ENCODE measurements at places on chromosomes 12 and 14.

- peak; percentile 71 for DNase-seq
These were observed 47.9 kb downstream of the PPP1R12A start for GRCh38 chr12:79886917-79887519.

- no peak for DNase-seq
These were observed 161.4 kb upstream of the ABCD2 start for GRCh38 chr12:39780913-39781446.

DNA sequence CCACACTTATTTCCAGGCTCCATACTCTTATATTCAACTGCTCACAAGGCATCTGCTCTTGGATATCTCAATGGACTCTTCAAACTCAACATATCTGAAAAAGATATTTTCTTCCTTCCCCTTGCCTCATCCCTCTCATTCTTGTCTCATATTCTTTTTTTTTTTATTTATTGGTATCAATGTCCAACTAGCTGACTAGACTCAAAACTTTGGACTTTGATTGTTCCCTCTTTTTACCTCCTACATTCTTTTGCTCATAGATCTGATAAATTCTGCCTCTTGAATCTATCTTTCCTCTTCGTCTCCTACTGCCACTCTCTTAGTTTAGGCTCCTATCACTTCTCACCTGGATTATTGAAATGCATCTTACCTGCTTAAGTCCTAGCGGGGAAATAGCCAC, 25.8 kb downstream of the ARF6 start:
- no peak for DNase-seq

- no peak for DNase-seq
These were observed 824.5 kb downstream of the AACS start for GRCh38 chr12:125889742-125890141.

DNA sequence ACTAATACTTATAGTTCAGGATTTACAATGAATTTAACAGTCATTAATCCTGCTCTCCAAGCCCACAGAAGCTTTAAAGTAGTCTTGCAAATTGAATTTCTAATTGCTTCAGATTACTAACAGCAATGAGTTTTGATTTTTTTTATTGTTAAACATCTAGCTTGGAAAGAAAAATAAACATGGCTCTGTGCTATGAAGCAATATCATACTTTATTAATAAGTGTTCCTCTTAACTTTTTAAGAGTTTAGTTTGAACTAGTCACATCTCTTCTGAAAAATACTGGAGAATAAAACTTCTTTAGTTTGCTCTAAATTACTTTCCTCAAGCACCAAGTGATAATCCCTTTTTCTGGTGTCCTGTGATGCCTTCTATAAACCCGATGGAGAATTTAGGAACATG, 250.2 kb downstream of the TRHDE start:
- DNase-seq: no peak

DNA sequence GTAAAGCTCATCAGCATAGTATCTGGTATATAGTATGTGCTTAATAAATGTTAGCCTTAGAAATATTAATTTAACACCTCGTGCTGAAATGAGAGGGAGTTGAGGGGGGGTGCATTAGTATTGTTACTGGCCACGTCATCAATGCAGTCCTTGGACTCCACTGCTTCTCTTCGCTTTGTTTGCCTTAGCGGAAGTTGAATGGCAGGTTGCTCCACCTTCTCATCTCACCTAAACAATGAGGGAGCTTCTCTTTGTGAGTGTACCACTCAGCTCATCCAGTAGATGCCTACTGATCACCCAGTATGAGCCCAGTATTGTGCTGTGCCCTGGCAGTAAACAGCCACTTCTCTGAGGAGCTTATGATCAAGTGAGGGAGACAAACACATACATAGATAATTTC, 4.5 kb downstream of the TMEM117 start:
- DNase-seq: no peak

GRCh38 chr12:127642208-127642607, 624.8 kb upstream of the TMEM132C start:
- DNase-seq: no peak

DNA sequence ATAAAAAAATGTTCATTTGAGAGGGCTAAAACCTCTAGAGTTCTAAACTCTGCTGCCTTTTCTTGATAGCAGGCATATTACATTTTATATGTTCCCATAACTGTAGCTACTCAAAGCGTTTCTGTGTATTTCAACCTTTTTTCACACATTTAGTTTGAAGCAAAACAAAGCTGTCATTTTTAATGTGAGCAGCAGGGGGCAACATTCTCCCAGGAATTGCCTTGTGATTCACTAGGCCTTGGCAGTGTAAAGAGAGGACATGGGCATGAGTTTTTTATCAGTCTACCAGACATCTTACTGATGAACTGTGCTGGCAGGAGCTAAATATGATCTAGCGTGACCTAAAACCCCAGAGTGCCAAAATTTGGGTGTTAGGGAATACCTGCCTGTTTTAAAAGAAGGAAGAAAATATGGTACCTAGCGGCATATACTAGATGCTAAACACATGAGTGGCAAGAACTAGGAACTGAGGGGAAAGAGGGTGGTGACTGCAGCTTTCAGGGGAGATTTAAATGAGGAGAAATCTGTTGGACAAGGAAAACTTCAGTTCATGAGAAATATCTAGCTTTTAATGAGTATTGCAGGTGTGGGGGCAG, 65.3 kb downstream of the IFT43 start:
- DNase-seq: peak; percentile 72

DNA sequence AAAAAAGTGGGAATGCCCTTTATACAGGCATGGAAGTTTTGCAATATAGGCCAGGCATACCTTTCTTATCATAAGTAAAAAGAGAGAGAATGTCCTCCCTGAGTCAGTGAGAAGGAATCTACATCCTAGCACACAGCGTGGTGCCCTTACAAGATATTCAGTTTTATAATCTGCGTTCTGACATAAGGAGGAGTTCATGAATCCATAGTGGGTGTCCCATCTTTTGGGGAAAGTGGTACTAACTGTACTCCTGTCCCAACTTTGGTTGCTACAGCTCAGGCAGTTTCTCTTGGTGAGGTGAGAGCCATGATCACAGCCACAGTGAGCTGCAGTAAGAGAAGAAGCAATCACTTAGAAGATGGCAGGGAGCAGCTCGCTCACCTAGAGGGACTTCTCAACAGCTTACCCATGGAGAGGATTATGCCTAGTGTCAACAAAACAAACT, 332.9 kb downstream of the BCAT1 start:
- no peak for DNase-seq

GRCh38 chr14:32421781-32422180, 92.7 kb downstream of the AKAP6 start:
- no peak for DNase-seq

GRCh38 chr14:105843444-105844046, 317.2 kb downstream of the TMEM121 start:
- DNase-seq: no peak

GRCh38 chr14:51592836-51593235, 58.9 kb upstream of the FRMD6 start:
- no peak for DNase-seq

DNA sequence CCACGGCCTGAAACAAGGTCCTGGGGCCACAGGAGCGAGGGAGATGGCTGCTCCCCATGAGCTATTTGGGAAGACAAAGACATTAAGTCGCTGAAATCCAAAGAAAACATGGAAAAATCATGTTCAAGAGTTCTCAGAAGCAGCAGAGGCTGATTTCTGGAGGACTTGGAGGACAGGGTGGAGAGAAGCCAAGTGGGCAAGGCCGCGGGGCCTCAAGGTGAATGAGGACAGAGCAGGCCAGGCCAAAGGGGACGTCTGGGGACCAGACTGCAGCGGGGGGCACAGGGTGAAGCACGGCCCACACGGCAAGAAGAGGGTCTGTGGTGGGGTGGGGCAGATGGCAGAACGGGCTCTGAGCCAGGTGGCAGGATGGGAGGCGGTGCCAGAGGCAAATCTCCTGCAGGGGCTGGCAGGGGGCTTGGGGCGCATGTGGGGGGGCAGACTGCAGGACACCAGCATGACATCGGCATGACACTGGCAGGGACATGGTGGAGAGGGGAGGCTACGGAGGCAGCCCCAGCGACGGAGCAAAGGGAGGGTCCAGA, 48.9 kb downstream of the RNF34 start:
- no peak for DNase-seq

- no peak for DNase-seq
These were observed 15.2 kb downstream of the DPF3 start for GRCh38 chr14:72878746-72879145.

- peak; percentile 15 for DNase-seq
These were observed 25.6 kb upstream of the ARID2 start for GRCh38 chr12:45703942-45704341.

DNA sequence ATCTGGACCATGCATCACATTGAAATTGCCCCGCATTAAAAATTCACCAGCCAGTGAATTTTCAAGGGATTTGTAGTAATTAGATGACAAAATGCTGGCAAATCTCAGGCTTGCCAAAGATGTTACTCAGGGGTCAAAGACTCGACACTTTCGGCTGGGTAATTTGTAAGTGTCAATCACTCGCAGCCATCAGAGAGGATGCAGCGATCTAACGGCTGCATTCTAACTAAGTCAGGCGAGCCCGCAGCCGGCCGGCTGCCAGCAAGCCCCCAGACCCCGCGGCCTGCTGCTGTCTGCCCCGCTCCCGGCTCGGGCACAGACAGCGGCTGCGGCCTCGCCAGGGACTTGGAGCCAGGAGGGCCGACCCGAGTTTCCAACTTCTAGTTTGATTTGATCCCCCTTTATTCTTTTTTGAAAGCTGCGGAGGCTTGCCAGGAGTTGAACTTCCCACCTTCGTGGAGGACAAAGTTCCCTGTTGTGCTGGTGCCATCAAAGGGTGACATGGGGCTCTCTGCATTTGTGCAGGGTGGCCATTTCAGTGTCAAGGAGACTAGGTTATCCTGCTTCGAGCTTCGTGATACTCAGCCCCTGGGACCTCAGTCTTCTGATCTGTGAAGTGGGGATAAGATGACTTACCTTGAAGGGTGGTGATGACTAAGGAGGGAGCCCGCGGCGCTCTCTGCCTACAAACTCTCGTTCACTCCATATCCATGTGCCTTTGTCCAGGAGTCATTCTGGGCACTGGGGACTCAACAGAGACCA, 169.9 kb downstream of the RBM19 start:
- no peak for DNase-seq

DNA sequence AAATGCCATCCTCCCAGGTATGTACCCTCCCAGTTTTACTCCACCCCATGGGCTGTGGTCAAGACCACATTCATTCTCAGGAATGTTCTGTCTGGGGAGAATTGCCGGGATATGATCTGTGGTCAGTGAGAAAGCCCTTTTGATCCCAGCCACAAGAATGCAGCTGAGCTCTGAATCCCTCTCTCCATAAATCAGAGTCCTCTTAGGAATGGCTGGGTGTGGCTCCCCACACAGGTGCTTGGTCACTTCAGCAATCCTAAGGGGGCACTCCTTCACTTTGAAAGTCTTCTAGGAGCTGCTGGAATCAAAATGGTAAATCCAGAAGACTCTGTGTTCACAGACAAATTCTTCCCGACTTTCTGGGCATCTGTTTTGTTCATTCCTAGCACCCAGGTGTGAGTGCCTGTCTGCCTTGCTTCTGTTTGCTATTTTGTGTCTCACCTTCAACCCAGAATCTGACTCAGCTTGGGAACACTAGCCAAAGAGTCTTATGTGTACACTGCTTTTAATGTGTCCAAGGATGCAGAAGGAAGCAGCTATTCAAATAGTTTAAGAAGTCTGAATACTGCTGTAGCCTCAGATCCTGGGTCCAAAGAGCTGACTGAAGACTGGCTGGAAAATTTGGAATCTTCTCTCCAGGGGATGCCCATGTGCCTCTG, 144.6 kb upstream of the CDKN3 start:
- peak; percentile 76 for DNase-seq

GRCh38 chr14:56515739-56516138, 63.9 kb upstream of the TMEM260 start:
- peak; percentile 19 for DNase-seq

DNA sequence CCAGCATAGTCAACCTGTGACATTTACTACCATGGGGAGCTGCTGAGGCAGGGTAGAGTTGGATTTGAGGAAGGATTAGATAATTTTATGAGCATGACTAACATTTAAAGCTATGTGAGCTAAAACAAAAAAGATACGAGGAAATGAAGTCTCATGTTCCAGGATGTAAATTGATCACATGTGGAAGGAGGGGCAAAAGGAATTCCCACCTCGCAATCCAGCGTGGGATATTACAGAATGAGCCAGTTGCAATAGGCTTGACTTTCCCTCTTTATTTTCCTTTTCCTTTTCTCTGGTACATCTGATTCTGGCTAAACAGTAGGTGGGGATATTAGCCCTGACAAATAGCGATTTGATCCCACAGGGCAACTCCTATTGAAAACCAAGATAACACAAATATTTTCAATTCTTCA, 214.9 kb upstream of the HMGA2 start:
- peak; percentile 78 for DNase-seq

- DNase-seq: peak; percentile 5
These were observed 60.2 kb downstream of the RFX4 start for GRCh38 chr12:106643000-106643399.

- peak; percentile 87 for DNase-seq
These were observed 9.0 kb upstream of the NUMB start for GRCh38 chr14:73467377-73467776.

DNA sequence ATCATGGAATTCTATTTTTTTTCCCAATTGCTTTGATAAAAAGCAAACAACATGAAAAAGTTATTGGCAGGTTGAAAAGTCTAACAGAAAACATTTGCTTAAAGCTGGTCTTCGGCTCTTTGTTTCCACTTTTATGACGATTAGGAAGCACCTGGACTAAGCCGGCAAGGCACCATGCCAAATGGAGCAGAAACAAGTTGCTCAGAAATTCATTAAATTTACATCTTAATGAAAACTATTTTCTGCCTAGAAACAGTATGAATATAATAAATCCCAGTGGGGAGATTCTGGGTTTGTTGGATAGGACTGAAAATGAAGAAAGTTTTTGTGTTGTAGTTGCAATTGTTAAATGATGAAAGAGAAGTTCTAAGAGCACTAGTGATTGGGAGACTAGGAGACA, 51.4 kb upstream of the OR9K2 start:
- DNase-seq: no peak

- DNase-seq: no peak
These were observed 32.7 kb downstream of the CCDC175 start for GRCh38 chr14:59543873-59544272.

DNA sequence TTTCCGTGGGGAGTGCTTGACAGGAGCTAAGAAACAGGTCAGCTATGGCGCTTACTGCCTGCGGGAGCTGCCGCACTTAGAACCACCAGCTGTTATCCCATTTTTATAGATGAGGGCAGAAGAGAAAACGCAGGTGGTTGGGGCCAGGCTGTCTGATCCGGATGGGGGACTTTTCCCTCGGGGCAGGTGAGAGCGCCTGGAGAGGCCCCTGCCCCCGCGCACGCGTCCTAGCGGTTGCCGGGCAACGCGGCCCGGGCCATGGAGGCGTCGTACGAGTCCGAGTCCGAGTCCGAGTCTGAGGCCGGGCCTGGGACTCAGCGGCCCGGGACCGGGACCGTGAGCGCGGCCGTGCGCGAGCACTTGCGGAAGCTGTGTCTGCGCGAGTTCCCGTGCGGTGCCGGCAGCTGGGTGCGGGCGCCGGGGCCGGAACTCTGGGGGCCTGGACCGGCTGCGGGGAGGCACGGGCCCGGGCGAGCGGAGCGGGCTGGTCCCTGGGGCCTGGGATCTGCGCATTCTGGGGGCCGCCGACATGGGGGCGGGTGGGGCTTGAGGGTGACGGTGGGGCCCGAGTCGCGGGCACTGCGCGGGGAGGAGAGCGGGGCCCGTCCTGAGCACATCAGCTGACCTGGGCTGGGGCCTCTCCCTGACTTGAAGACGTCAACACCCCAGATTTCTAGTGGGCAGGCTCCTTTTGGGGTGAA, at the start of gene LRRC43:
Gene LRRC43 (plus strand): TSS at position 237 of the 701 bp plus-strand sequence. CDS start 22 bp downstream, at position 259.
- DNase-seq: peak; percentile 64

- no peak for DNase-seq
These were observed 84.2 kb downstream of the AACS start for GRCh38 chr12:125149160-125150108.

- DNase-seq: no peak
These were observed 21.2 kb downstream of the ZFYVE21 start for GRCh38 chr14:103736546-103737431.

GRCh38 chr12:95601091-95601961, 50.0 kb upstream of the USP44 start:
- peak; percentile 74 for DNase-seq
